IMR-90 (cell line): ENCODE measurements at places on chromosomes 7 and 10.
A peak's percentile ranks its signal among the peaks of the same experiment; 100 is the strongest.

- H3K27ac ChIP-seq: no peak overlapping the region
- H3K36me3 ChIP-seq: no peaks in the 10 kb centered on the region
Observed at GRCh38 chr7:155574556-155575290, 28.4 kb upstream of the CNPY1 start.

DNA sequence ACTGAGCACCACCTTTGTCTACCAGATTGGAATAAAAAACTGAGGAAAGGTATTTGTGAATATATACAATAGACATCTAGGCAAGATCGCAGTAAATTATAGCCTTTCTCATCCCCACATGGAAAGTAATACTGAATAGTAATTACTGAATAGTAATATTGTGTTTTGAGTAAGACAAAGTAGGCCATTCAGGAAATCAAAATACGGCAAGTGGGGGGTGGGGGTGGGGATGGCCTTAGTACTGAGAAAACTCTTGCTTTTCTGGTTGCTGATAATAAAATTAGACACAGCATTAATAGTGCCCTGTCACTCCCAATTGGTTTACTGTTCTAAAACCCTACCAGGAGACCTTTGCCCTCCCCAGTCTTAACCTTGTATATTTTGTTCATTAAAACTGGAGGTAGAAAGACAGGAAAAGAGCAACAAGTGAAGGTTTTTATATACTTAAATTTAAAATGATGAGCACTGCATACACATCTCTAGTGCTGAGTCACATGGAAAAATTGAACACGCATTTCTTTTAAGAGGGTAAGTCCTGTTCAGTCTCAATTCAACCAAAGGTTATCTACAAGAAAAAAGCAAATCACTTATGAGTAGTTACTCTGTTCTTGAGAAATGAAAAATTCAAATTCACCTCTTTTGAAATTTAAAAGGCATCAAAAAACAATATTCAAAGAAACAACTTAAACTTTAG, 65.6 kb downstream of the IGF2BP3 start:
- DNase-seq: no peak
- no peaks in the 10 kb centered on the region for H3K4me1 ChIP-seq
- peaks cover 12% of the 10 kb centered on the region for H3K36me3 ChIP-seq
- H3K27me3 ChIP-seq: no peaks in the 10 kb centered on the region

- H3K4me3 ChIP-seq: no peak overlapping the region
- H3K27ac ChIP-seq: no peak overlapping the region
- no peaks in the 10 kb centered on the region for H3K4me1 ChIP-seq
- DNase-seq: no peak
- no peaks in the 10 kb centered on the region for H3K36me3 ChIP-seq
- no peaks in the 10 kb centered on the region for H3K27me3 ChIP-seq
Observed at GRCh38 chr10:121696854-121697253, 98.6 kb upstream of the FGFR2 start.

DNA sequence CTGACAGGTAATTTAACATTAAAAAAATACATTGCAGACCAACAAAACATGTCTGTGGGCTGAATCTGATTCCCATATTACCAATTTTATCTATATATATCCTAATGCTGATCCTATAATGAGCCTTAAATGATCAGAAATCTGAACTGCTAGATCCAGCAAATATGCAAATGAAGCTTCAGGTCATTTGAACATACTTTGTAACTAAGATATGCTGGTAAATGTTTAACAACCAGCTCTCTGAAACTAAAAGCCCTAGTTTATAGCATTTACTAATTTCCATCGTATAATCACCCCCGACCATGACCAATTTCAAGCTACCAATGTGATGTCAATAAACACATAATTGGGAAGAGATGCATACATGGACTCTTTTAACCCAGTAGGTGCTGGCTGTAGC, 42.1 kb downstream of the PANK1 start:
- H3K27ac ChIP-seq: no peak overlapping the region
- no peak for DNase-seq
- H3K4me3 ChIP-seq: no peak overlapping the region

DNA sequence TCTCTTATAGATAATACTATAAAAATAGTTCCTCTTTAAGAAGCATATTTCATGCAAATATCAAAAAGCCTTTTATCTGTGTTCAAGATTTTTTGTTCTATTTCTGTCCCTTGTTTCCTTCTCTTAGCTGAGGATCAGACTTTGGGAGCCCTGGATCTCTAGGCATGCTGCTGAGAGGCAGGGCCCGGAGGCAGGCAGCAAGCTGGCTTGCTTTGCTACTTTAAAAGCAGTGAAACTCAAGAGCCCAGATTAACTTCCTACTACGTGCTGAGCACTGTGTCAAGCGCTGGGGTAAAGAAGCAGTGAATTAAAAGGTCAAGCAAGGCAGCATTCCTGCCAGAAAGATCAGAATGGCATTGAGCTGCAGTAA, 31.0 kb upstream of the ARID5B start:
- no peak for DNase-seq
- no peaks in the 10 kb centered on the region for H3K36me3 ChIP-seq
- no peaks in the 10 kb centered on the region for H3K27me3 ChIP-seq
- H3K4me1 ChIP-seq: peaks cover 17% of the 10 kb centered on the region

- H3K4me3 ChIP-seq: no peak overlapping the region
- no peak overlapping the region for H3K27ac ChIP-seq
- H3K4me1 ChIP-seq: peaks cover 14% of the 10 kb centered on the region
- H3K27me3 ChIP-seq: no peaks in the 10 kb centered on the region
- H3K36me3 ChIP-seq: no peaks in the 10 kb centered on the region
Observed at GRCh38 chr10:44334091-44334490, 50.8 kb downstream of the CXCL12 start.

GRCh38 chr10:43091846-43092245, 15.0 kb downstream of the RET start:
- H3K36me3 ChIP-seq: no peaks in the 10 kb centered on the region
- no peak for DNase-seq
- no peaks in the 10 kb centered on the region for H3K4me1 ChIP-seq
- peaks cover 28% of the 10 kb centered on the region; the same call in 1 of the 2 replicates for H3K27me3 ChIP-seq
- H3K4me3 ChIP-seq: no peak overlapping the region

DNA sequence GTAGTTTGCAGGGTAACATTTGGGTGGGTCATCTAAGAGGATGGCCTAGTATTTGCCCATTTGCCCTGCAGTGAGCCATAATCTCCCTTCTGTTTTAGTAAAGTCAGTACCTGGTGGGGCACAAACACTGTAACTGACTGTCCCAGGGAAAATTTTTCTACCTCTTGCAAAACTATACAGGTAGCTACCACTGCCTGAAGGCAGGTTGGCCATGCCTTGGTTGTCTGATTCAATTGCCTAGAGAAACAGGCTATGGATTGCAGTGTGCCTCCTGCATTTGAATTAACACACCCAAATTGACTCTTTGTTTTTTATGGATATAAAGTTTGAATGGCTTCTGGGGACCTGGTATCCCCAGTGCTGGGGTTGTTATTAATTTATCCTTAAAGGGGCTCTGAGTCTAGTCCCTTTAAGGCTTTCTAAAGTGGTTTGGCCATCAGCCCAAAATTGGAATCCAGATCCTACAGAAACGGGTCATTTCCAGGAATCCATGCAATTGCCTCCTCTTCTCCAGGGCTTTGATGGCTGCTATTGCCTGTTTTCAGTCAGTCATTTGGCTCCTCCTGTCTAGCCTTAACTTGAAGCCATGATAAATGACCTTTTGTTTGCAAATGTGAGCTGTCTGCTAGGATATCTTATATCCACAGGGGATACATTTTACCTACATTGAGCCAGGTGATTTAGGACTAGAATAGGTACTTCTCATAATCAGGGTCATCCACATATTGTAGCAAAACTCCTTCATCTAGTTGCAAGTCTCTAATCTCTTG, 89.1 kb downstream of the STRA8 start:
- H3K36me3 ChIP-seq: no peaks in the 10 kb centered on the region
- H3K4me3 ChIP-seq: no peak overlapping the region
- H3K27me3 ChIP-seq: peaks cover 9% of the 10 kb centered on the region
- peaks cover 2% of the 10 kb centered on the region for H3K4me1 ChIP-seq
- DNase-seq: no peak

DNA sequence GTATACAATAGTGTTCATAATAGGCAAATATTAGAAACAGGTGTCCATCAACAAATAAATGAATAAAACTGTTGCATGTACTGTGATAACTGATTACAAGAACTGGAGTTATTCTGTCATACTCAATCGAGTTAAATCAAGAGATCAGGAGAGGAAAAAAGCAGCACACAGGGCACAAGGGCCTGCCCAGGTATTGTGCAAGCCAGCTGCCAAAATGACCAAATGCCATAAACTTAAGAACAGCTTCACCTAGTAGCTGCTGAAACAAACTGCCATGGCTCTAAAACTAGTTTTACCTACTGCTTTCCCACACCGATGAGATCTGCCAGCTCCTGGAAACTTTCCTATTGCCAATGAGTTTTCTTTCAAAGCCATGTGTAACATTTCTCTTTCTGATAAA, 12.2 kb downstream of the GSAP start:
- H3K4me3 ChIP-seq: no peak overlapping the region
- H3K36me3 ChIP-seq: no peaks in the 10 kb centered on the region
- DNase-seq: no peak
- no peaks in the 10 kb centered on the region for H3K27me3 ChIP-seq
- peaks cover 1% of the 10 kb centered on the region; the same call in 1 of the 2 replicates for H3K4me1 ChIP-seq

GRCh38 chr7:105759670-105760550, 116.5 kb downstream of the ATXN7L1 start:
- peak overlapping the region; percentile 77; the same call in 1 of the 2 replicates for H3K27ac ChIP-seq
- no peaks in the 10 kb centered on the region for H3K27me3 ChIP-seq
- peak; percentile 71 for DNase-seq

- no peak overlapping the region for H3K27ac ChIP-seq
- H3K4me3 ChIP-seq: no peak overlapping the region
- H3K36me3 ChIP-seq: no peaks in the 10 kb centered on the region
- DNase-seq: no peak
- H3K27me3 ChIP-seq: peaks cover under 1% of the 10 kb centered on the region; the same call in 1 of the 2 replicates
- H3K4me1 ChIP-seq: no peaks in the 10 kb centered on the region
Observed at GRCh38 chr7:64876792-64877713, 26.0 kb upstream of the ZNF273 start.
